ENCODE measurements at places on chromosomes 7 and 10. TPM values are rescaled to one million over a fixed set of nuclear protein-coding genes. Genes with fewer than 3 reads are reported as not detected.

- no peaks in the 10 kb centered on the region for H3K27me3 ChIP-seq
- peak; percentile 15 for DNase-seq
- peak overlapping the region; percentile 80 for H3K4me3 ChIP-seq
- peaks cover 12% of the 10 kb centered on the region for H3K36me3 ChIP-seq
Observed at GRCh38 chr10:72353965-72354355, 759 bp downstream of the DNAJB12 start.

GRCh38 chr10:87740254-87740655, 77.8 kb downstream of the ATAD1 start:
- no peak overlapping the region for H3K27ac ChIP-seq
- peaks cover 6% of the 10 kb centered on the region for H3K4me1 ChIP-seq
- H3K27me3 ChIP-seq: no peaks in the 10 kb centered on the region
- no peaks in the 10 kb centered on the region for H3K36me3 ChIP-seq
- no peak overlapping the region for H3K4me3 ChIP-seq
- peak; percentile 85 for DNase-seq

GRCh38 chr7:73391396-73391795, 42.2 kb upstream of the FZD9 start:
- no peaks in the 10 kb centered on the region for H3K4me1 ChIP-seq
- H3K27me3 ChIP-seq: no peaks in the 10 kb centered on the region
- no peak overlapping the region for H3K4me3 ChIP-seq
- DNase-seq: no peak
- no peak overlapping the region for H3K27ac ChIP-seq
- H3K36me3 ChIP-seq: no peaks in the 10 kb centered on the region

DNA sequence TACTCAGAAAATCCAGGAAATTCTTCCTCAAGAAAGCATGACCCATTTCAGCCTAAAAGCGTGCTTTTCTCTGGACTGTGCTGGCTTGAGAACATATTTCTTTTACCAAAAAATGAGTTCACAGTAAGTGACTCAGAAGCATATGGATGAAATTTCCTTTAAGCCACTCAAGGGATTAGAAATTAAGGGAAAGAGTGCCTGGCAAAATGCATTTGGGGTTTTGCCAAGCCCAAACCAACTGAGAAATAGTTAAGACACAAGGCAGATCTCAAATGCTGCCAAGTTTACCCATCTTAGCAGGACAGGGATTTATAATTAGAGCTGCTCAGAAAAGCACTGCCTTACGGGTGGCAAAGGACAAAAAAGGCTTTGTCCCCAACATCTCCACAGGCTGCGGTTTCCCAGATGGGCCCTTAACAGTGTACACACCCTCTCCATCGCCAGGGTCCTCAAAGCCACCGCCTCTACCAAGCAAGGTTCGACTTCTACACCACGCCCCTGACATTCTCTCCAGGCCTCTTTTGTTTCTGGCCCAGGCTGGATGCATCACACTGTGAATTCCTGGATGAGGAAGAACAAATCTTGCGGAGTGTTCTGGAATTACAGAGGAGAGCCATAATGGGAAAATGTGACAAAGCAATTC, 30.1 kb upstream of the CDHR3 start:
- peaks cover 9% of the 10 kb centered on the region for H3K4me1 ChIP-seq
- H3K4me3 ChIP-seq: no peak overlapping the region
- no peaks in the 10 kb centered on the region for H3K27me3 ChIP-seq
- no peak overlapping the region for H3K27ac ChIP-seq
- peak; percentile 35 for DNase-seq

SLC18A2 gene
- total RNA-seq: not detected

- H3K4me3 ChIP-seq: no peak overlapping the region
- no peak overlapping the region for H3K27ac ChIP-seq
- peaks cover 24% of the 10 kb centered on the region for H3K27me3 ChIP-seq
- no peaks in the 10 kb centered on the region for H3K36me3 ChIP-seq
- H3K4me1 ChIP-seq: no peaks in the 10 kb centered on the region
- no peak for DNase-seq
Observed at GRCh38 chr7:147296986-147297385, 1180.4 kb downstream of the CNTNAP2 start.

DNA sequence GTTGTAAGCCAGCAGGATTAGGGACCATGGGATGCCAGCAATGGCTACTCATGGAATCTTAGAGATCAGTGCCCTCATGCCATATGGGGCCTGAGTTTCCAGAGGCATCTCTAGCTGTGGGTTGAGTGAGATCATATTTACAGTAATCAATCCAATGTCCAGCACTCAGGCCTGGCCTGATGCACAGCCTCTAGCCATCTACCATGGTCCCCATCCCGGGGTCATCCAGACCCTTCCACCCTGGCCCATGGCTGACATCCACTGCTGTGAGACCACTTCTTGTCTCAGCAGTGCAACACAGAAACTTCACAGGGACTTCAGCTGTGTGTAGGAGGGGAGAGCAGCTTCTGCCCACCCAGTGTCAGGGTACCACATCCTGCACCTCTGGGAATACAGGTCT, 6.5 kb upstream of the ADCY1 start:
- DNase-seq: no peak
- H3K4me1 ChIP-seq: no peaks in the 10 kb centered on the region
- peaks cover 6% of the 10 kb centered on the region for H3K36me3 ChIP-seq
- H3K27ac ChIP-seq: no peak overlapping the region

DNA sequence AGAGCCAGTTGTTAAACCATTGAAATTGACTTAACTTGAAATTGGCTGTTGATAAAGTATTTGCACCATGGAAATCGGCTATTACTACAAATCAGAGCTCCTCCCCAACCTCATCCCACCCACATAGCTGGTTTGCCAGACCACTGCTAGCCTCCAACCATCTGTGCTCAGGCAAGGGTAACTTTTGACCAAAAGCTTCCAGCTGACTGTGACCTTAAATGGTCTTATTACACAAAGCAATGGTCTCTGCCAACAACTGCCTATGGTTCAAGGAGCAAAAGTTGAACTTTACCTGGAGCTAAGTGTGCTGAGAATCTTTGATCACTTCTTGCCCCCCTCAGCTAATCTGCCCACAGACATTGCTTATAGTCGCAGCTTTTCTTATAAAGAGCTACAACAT, 48.5 kb upstream of the ADRB1 start:
- no peaks in the 10 kb centered on the region for H3K27me3 ChIP-seq
- no peak for DNase-seq
- peaks cover 4% of the 10 kb centered on the region for H3K36me3 ChIP-seq
- no peak overlapping the region for H3K4me3 ChIP-seq
